ENCODE measurements at places on chromosomes 13 and 19. TPM values are rescaled to one million over a fixed set of nuclear protein-coding genes. Genes with fewer than 3 reads are reported as not detected.

The WDR87 gene
- total RNA-seq: not detected

DNA sequence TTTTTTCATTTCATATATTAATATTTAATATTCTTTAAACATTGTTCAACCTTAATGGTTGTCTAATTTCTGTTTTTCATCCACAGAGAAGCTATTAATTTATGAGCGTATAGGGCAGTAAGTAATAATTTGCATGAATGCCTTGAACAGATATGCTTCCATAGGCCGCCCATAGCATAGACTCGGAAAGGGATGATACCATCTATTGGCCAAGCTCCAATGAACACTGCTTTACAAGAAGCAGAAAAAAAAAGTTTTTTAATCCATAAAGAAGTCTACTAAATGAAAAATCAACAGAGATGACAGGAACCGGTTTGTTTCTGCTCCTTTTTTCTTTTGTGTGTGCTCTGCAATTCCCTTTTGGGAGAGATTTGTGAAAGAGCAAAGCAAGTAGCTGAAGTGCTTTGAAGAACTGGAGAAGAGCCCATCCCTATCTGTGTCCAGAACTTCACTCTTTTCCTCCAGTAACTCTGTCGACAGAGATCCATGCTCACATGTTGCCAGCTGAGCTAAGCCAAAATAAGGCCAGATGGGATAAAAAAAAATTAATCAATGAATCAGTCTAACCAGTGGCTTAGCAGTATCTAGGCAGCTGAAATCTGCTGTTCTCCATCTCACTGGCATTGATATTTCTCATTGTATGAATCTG lies 215.9 kb upstream of the SOX21 start:
- no peak for DNase-seq

DNA sequence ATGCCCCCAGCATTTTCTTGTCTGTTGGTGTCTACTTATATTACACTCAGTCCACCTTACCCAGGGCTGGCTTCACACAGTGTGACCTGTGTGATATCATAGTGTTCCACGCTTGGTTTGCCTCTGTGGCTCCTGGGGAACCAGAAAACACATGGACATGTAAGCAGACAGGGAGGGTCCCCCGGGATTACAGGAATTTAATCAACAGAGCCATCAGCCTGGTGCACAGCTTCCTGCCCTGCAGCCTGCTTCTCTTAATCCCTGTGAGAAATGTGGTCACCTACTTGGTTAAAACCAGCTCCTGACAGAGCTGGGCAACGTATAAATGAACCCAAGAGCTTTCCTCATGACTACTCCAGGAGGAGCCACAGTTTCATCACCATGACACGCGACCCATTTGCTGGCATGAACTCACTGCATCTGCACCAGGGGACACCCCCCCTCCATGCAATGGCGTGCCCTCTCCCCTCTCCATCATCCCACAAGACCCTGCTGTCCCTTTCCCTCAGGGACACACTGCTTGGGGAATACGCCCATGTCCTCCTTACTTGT lies 152.1 kb downstream of the UQCRFS1 start:
- no peak for DNase-seq

DNA sequence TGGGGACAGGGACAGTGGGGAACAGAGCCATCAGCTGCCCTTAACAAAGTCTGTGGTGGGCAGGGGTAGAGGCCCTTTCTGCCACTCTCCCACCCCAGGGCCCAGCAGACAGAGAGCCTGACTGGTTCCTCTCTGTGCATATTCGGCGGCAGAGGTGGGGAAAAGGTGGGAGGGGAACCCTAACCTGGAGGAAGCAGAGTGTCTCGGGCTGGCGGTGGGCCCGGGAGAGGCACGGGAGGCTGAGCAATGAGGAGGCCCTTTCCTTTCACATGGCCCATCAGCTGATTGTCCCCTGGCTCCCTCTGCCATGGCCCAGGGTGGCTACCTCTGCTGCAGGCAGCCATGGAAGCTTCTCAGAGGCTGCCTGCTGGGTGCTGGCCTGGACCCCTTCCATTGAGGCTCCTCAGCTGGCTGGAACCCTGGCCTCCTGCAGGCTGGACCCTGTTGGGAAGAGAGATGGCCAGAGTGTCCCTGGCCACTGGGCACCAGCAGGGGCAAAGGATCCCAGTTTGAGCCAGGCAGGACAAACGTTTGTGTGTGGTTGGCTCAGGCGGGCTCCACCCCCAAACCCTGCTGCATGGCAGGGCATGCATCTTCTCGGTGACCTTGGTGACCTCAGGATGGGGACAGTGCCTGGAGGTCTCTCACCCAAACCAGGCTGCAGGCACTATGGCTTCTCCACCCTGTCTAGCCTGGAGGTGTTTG lies 202.8 kb upstream of the ZNF536 start:
- DNase-seq: no peak

DNA sequence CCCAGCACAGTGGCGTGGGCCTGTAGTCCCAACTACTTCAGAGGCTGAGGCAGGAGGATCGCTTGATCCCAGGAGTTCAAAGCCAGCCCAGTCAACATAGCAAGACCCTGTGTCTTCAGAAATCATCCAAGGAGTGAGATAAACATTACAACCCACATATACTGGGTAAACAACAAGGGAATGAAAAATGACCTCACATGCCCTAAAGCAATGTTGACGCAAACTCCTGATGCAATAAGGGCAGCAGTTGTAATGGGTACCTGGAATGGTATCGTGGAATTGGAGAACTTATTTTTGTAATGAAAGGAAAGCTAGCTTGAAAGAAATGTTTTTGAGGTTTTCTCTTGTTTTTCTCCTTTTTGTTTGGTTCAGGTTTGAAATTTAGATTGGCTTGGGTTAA lies 24.5 kb upstream of the LGALS16 start:
- DNase-seq: no peak

DNA sequence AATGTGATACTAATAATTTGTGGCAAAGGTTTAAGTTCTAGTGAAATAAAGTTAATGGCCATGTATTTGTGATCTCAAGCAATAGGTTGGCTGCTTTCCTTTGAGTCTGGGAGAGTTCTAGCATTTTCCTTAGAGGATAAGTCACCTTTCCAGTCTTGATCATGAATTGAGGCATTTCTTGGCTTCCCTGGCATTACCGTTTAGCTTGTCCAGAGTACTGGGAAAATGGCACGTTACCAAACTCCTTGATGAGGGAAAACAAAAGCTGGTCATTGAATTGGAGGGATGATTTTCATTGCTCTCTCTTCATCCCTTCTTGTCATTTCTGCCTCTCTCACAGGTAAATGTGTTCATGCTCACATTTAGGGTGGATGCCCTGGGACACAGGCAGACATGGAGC lies 34.0 kb upstream of the SPRY2 start:
- DNase-seq: no peak

DNA sequence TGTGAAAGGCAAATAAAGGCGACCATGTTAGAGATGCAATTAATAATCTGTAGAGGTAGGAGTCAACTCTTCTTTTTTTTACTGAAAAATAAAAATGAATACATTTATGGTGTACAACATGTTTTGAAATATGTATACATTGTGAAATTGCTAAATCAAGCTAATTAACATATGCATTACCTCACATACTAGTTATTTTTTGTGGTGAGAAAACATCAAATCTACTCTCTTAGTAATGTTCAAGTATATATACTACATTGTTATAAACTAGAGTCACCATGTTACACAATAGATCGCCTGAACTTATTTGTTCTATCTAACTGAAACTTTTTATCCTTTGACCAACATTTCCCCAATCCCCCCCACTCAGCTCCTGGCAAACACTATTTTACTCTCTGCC lies 143.2 kb downstream of the POU4F1 start:
- DNase-seq: no peak

- no peak for DNase-seq
These were observed 380.0 kb upstream of the SGCG start for GRCh38 chr13:22800526-22801401.

All from neural progenitor cell (in vitro differentiated cells).